ENCODE measurements at places on chromosomes 5 and 9. TPM values are rescaled to one million over a fixed set of nuclear protein-coding genes. Genes with fewer than 3 reads are reported as not detected.

Gene GDNF
- 0.82 TPM for total RNA-seq

Gene PHF24
- total RNA-seq = not detected

- peaks cover 28% of the 10 kb centered on the region for H3K4me1 ChIP-seq
- peak overlapping the region; percentile 68 for H3K27ac ChIP-seq
- no peak overlapping the region for H3K4me3 ChIP-seq
- no peak for DNase-seq
- no peaks in the 10 kb centered on the region for H3K36me3 ChIP-seq
Observed at GRCh38 chr5:76546497-76547102, 76.6 kb downstream of the F2RL2 start.

GRCh38 chr5:167452136-167452535 lies 839.3 kb upstream of the WWC1 start:
- no peak for DNase-seq
- no peak overlapping the region for H3K4me3 ChIP-seq
- H3K27ac ChIP-seq = no peak overlapping the region
- no peaks in the 10 kb centered on the region for H3K4me1 ChIP-seq

Gene ADAMTS6
- 0.77 TPM for total RNA-seq
